ENCODE measurements at places on chromosomes 5 and 9. TPM values are rescaled to one million over a fixed set of nuclear protein-coding genes. Genes with fewer than 3 reads are reported as not detected.

- peak; percentile 56 for DNase-seq
Measured at GRCh38 chr5:172505403-172505759, 51.1 kb upstream of the SH3PXD2B start.

DNA sequence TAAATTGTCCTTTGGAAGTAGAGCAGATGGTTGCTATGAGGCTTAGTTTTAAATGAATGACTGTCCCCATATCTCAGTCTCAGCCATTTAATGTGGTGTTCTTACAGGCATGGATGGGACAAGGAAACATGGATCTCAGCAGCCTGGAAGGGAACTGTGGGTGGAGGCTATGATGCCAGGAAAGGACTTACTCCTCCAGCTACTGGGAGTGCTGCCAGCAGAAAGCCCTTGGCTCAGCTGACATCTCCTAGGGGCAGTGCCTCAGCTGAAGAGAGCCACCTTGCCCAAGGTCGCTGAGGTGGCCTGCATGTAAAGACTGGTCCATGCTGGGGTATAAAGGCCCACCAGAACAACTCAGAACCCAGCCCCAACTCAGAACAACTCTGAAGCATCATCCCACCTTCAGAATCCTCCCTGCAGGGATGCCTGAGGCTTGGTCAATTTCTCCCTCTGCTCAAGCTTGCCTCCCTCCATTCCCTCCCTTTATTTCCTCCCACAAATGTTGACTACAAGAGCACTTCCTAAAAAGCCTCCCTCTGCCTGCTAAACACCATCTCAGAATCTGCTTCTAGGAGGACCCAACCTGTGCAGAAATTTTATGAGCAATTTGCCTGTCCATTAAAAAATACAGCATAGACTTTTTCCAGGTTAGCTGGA lies 1.8 kb upstream of the PDE8B start:
- DNase-seq = no peak

- DNase-seq = no peak
Measured at GRCh38 chr5:16464231-16464630, 1.4 kb downstream of the ZNF622 start.

GRCh38 chr9:131080589-131080988 lies 15.7 kb upstream of the AIF1L start:
- DNase-seq = no peak

The SPINK6 gene
- total RNA-seq = not detected

DNA sequence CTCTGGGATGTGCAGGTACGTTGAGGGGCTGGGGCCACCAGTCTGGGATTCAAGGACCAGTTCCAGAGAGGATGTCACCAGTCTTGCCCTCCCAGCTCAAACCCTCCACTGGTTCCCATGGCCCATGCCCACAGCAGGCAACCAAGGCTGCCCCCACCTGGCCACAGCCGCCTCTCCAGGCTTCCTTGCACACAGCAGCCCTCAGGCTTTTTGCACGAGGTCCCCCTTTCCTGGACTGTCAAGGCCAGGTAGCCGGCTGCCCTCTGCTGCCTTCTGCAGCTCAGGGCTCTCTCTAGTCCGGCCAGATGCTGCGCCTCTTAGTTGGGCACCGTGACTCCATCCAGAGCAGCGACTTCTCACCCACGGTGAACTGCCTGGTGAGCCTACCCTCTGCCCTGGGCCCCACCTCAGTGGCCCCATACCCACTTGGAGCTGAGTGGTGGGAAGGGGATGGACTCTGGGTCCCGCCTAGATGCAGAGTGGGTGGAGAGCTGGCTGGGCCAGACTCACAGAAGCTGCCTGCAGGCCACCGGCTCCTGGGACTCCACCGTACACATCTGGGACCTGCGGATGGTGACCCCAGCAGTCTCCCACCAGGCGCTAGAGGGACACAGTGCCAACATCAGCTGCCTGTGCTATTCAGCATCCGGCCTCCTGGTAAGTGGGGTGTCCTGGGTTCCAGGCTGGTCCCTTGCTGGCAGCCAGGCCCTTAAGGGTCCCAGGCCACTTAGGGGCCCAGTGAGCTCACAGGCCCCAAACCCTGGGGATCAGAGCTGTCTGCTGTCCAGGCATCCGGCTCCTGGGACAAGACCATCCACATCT lies 2.9 kb downstream of the WDR38 start:
- DNase-seq = no peak

DNA sequence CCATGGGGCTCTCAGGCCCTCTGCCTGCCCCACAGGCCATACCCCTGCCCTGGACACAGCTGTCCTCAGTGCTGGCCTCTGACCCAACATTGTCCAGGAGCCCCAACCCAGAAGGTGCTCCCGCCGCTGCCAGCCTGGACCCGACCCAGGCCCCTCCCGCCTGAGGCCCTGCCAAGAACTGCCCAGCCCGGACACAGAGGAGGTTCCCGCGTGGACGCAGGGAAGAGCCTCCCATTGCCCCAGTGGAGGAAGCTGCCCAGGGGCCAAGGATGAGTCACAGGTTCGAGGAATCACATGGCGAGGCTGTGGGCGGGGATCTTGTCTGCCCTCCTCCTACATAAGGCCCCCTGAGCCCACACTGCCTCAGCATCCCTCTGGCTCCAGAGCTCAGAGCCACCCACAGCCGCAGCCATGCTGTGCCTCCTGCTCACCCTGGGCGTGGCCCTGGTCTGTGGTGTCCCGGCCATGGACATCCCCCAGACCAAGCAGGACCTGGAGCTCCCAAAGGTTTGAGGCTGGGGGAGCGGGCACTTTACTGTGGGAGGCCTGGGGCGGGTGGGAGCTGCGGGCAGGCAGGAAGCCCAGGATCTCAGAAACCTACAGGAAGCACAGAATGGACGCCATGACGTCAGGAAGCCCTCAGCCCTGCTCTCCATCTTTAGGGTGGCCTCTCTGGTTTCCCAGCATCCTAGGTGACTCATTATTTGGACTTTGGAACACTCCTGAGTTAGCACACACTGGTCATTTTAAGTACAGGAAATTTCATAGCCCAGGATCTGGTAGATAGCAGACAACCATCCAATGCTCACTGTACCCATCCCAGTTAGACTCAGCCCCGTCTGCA lies at the start of gene PAEP:
Gene PAEP, plus strand, starts transcription at position 366 of the 844 bp plus-strand sequence.
- no peak for DNase-seq

DNA sequence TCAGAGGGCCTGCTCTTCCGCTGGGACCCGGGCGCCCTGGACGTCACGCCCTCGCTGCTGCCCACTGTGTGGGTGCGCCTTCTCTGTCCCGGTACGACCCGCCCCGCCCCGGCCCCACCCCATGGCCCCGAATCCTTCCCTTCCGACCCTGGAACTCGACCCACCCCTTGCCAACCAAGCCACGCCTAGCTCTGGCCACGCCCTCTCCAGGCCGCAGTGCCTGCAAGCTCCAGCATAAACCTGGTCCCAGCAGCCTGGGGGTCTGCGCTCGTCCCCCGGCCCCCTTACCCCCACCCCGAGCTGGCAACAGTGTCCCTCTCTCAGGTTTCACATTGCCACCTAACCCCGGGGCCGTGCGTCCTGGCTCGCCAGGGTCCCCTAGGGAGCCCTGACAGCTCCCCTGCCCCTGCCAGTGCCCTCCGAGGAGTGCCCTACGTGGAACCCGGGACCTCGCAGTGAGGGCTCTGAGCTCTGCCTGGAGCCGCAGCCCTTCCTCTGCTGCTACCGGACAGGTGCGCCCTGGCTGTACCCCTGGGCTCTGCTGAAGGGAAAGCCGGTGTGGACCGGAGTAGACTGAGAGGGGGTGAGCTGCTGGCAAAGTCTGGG lies 3.4 kb downstream of the ADGRD2 start:
- peak; percentile 33 for DNase-seq

- peak; percentile 29 for DNase-seq
Measured at GRCh38 chr9:114061830-114062474, 16.1 kb downstream of the AMBP start.

- no peak for DNase-seq
Measured at GRCh38 chr5:21665524-21665923, 1187.6 kb downstream of the CDH12 start.

- no peak for DNase-seq
Measured at GRCh38 chr5:83475391-83475863, 3.9 kb downstream of the VCAN start.

The GRAMD2B gene
- 33.4 TPM for total RNA-seq

Data from cardiac septum (tissue), 1 donor.